ENCODE measurements at places on chromosomes 5 and 9.

DNA sequence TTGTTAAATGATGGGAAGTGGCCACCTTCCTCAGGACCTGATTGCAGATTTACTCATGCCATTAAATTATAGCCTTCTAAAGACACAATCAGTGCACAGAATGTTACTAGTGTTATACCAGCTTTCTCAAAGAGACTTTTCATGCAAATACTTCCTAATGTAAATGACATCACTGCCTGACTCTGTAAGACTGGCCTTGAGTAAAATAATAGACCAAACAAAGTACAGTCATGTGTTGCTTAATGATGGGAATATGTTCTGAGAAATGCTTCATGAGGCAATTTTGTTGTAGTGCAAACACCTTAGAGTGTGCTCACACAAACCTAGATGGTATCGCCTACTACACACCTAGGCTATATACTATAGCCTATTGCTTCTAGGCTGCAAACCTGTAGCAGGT, 17.0 kb upstream of the C1QTNF3 start:
- no peak for DNase-seq

DNA sequence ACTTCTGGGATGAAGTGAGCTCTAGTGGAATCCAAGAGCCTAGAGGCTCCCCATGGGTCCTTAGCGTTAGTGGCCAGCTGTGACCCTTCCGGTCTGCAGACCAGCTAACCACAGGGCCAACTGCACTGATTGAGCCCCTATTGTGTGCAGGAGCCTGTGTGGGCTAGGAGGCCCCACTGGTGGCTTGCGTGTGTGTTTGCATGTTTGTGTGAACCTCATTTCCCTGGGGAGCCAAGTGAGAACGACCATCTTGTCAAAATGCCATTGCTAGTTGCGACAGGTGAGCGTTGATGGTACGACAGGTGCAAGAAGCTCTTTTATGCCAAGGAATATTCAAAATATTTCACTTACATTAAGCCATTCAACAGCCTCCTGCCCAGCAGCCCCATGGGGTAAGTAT, 44.1 kb upstream of the ANKRD33B start:
- no peak for DNase-seq

- no peak for DNase-seq
Observed at GRCh38 chr5:102678267-102679058, 76.6 kb upstream of the PAM start.

GRCh38 chr5:142904416-142904815, 134.2 kb downstream of the ARHGAP26 start:
- DNase-seq = no peak

GRCh38 chr9:122134822-122135528, 24.6 kb downstream of the NDUFA8 start:
- no peak for DNase-seq

DNA sequence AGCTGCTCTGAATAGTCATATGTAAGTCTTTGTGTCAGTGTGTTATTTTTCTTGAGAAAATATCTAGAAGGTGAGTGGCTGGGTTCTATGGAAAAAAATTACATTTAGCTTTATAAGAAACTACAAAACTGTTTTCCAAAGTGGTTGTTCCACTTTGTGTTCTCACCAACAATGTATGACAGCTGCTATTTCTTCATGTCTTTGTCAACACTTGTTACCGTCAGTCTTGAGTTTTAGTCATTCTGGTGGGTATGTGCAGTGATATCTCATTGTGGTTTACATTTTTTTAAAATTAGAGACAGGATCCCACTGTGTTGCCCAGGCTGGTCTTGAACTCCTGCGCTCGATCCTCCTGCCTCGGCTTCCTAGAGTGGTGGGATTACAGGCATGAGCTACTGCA, 246.4 kb downstream of the PJA2 start:
- no peak for DNase-seq
